Suppressor macrophage (primary cell): ENCODE measurements at places on chromosomes 1 and 21.
A peak's percentile ranks its signal among the peaks of the same experiment; 100 is the strongest.

- DNase-seq = peak; percentile 95
Measured at GRCh38 chr1:12596007-12596821, 21.8 kb downstream of the DHRS3 start.

GRCh38 chr1:1462318-1462966 is 9.1 kb upstream of the ATAD3B start:
- DNase-seq = no peak

DNA sequence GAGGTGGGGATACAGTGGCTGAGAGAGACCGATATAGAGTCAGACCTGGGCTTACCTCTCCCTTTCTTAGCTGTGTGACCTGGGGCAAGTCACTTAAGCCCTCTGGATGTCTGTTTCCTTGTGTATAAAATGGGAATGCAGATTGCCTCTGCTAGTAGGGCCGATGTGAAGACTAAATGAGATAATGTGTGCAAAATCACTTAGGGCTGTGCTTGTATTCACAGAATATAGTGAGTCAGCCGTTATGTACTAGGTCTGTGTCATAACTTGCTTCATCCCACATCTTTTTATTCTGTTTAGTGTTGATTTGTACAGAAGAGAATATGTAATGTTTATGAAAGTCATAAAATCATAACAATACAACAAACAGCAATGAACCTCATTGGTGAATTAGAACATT is 56.0 kb downstream of the PTPRU start:
- DNase-seq = no peak

GRCh38 chr1:19449454-19450228 is 35.7 kb downstream of the CAPZB start:
- no peak for DNase-seq

- DNase-seq = peak; percentile 48
Measured at GRCh38 chr1:61083013-61083806, 849 bp downstream of the NFIA start.

DNA sequence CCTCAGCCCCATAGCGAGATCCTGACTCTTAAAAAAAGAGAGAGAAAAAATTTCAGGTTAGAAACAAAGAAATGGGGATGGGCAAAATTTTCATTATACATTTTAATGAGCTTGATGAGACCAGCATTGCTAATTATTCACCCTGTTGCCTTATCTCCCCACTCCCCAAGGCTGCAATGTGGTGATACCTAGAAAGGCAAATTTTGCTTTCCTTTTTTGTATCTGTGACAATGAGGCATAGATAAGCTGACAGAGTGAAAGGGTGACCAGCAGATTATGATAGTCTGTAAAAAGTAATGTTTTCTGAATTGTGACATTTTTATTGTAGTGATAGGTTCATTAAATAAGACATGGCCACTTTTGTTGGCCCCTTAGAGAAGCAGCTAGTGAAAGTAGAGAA is 12.9 kb downstream of the SRRM1 start:
- no peak for DNase-seq

GRCh38 chr1:22284906-22285548 is 142.1 kb upstream of the WNT4 start:
- DNase-seq = no peak

DNA sequence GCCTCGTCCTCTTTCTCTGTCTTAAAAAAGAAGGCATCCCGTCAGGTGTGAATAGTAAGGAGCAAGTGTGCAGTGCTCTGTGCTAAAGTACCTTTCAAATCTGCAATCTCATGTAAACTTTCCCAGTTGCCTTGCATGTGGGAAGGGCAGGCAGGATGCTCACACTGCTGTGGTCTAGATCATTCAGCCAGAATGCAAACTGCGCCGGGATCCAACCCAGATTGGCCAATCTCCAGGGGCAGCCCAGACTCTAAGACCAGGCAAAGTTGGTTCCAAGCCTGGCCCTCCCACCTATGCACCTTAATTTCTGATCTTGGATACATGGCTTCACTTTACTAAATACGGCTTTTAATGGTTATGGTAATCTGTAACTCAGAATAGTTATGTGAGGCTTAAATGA is 3.2 kb upstream of the MAP1LC3C start:
- no peak for DNase-seq
